Sciatic nerve (tissue), 2 donors: ENCODE measurements at places on chromosomes 12 and 14. TPM values are rescaled to one million over a fixed set of nuclear protein-coding genes. Genes with fewer than 3 reads are reported as not detected.

GRCh38 chr12:95385246-95386035 lies 88.5 kb upstream of the METAP2 start:
- no peak for DNase-seq

DNA sequence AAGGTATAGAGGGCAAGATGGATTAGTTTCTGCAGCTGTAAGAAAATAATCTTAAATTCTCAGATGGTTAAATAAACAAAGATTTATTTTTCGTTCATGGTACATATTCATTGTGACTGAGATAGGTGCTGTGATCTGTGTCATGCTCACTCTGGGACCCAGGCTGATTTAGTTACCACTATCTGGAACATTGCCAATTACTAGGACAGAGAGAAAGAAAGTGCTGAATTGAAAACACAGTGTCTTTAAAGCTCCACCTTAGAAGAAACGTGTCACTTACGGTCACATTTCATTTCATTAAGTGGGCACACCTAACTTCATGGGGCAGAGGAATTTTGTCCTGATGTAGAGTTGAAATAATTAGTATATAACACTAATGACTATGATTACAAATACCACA lies 430.0 kb downstream of the CCDC91 start:
- no peak for DNase-seq

DNA sequence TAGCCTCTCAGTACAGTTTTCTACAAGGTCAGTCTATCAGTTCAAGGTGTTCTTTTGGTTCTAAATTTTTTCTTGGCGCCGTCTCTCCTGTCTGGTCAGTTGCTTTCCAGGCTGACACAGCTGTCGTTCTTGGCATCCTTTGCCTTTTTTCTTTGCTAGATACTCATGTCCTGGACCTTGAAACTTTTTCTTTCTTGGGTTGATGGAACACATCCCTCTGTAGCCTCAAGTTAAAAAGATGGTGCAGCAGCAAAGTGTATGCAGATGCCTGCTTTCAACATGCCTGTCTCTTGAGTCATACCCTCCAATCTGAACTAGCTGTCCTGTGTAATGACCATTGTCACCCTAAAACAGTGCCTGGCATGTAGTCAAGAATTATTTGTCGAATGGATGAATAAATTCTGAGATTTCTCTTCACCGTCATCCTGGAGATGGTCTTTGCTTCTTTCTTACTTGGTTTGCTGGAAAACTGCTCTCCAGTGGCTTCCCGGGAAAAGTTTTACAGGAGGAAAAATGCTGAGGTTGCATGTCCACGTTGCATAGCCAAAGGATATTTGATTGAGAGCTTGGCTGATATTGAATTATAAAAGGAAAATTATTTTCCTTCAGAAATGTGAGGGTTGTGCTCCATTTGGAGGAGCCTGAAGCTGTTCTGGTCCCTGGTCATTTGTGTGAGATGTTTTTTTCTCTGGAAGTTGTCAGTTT lies 4.6 kb downstream of the NYNRIN start:
- no peak for DNase-seq

DNA sequence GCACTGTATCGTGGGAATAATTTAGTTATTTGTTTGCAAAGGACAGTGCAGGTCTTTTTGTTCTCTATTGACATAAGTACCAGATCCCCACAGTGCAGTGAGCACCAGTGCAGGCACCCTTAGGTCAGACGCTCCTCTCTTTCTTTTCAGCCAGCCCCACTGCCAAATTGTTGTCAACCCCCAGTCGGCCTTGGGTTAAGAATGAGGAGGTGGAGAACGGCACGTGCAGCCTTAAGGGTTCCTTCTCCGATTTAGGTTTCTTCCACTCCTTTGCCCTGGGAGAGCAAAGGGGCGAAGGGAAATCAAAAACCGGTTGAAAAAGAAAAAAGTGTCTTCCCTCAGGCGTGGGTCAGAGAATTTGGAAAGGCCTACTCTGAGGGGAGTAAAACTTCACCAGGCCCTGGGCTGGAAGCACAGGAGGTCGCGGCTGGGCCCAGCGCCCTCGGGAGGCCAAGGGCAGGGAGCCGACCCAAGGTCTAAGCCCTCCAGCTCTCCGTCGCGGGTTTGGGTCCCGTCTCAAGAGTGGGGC lies 4.3 kb downstream of the PAX9 start:
- DNase-seq = no peak

GRCh38 chr12:120741476-120742421 lies 16.1 kb downstream of the ACADS start:
- no peak for DNase-seq

GRCh38 chr12:93790472-93791152 lies 113.4 kb downstream of the CRADD start:
- DNase-seq = no peak

DNA sequence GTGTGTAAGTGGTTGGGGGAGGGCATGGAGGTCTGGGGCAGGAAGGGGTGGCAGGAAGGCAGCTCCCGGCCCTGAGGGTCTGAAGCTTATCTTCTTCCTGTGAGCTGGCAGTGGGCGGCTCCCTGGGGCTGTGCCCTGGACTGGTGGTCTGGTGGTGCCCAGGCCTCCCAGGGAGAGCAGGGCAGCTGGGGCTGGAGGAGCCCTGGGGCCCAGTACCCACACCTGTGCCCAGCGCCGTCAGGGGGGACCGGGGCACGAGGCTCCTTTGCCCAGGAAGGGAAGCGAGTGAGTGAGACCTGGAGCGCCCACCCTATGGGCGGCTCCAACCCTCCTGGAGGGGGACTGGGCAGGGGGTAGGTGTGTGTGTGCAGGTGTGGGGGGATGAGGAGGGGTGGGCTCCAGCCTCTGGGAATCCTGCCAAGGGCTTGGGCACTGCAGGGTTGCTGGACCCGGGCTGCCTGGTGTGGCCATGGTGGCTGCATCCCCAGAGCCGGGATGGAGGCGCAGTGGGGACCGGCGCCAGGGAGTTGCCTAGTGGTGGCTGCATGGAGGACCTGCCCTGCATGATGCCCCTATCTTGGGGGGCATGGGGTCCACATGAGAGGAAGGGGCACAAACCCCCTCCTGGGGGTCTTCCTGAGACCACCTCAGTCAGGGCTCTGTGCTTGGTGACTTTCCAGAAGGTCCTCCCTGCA lies 353.6 kb downstream of the TMEM121 start:
- DNase-seq = peak; percentile 36

DNA sequence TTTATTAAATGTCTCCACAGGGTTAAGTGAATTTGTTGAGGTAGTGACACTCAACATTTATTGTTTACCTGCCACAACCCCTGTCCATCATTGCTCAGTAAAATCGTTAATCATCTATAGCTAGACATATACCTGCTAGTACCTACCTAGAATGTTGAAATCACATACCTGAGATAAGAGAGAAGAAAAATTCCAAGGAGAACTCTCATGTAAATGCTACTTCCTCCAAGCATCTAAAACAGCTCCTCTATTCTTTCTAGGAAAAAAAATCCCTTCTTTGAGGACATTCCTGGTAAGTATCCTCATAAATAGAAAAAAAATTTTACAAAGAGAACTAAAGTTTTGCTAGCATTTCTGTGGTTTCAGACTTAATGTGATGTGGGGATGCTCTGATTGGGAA lies 325.1 kb downstream of the DAD1 start:
- no peak for DNase-seq

GRCh38 chr12:102564026-102564425 lies 83.7 kb upstream of the IGF1 start:
- DNase-seq = no peak

The PLEKHH1 gene
- total RNA-seq = 6.1 TPM

The YBX3 gene
- 371 TPM for total RNA-seq

The TCHP gene
- total RNA-seq = 26.7 TPM

The PPM1A gene
- 74.0 TPM for total RNA-seq

The ACSS3 gene
- 41.2 TPM for total RNA-seq
